Left kidney (tissue), 8 donors: ENCODE measurements at places on chromosomes 1 and 21.

DNA sequence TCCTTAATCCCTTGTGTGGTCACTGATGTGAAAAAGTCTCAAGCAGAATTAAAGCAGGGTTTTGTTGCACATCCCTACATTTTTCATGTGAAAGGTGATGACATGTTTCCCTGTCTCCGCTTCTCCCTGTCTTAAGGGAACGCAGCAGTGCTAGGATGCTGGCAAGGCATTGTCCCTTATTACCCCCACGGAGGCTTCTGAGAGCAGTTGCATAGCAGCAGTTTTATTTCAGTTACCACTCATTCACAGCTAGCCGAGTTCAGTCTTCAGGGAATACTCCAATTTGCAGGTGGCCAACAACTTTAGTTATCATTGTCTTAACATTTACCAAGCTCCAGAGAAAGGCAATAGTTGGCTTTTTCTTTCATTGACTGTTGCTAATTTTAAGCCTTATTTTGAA lies 89.1 kb downstream of the CLEC20A start:
- no peak for DNase-seq

DNA sequence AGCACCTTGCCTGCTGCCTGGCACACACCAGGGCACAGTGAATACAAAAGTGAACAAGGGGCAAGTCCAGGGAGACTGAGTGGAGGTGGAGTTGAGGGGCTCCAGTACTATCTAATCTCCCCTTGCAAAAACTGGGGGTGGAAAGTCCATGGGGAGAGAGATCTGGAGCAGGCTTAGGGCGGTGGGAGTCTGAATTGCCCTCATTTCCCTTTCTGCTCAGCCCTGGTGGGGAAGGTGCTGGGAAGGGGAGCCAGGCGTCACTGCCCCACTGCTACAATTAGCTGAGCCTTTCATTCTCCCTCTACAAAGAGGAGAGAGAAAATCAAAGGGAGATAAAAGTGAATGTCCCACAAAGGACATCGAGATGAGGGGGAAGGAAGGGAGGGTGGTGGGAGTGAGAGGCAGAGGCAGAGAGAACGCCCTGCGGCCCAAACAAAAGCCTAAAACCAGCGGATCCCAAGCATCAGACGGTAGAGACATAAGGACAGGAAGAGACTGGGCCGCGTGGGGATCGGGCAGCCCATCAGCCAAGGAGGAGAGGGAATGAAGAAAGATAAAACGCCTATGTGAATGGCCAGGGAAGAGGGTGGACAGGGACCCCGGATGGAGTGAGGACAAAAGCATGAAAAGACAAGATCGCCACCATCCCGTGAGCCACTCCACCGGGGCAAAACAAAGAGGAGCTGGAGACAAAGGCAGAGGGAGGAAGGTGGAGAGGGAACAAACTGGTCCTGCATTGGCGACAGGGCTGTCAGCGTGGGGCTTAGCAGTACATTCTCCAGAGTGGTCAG lies 46.8 kb upstream of the SOX13 start:
- DNase-seq = no peak

GRCh38 chr1:225532240-225532944 lies 104.6 kb upstream of the LBR start:
- no peak for DNase-seq

GRCh38 chr1:68216089-68216772 lies 16.1 kb downstream of the WLS start:
- no peak for DNase-seq

- no peak for DNase-seq
Measured at GRCh38 chr1:187605736-187606135, 777.0 kb downstream of the PLA2G4A start.

GRCh38 chr21:45632637-45633251 lies 10.8 kb upstream of the PCBP3 start:
- no peak for DNase-seq

DNA sequence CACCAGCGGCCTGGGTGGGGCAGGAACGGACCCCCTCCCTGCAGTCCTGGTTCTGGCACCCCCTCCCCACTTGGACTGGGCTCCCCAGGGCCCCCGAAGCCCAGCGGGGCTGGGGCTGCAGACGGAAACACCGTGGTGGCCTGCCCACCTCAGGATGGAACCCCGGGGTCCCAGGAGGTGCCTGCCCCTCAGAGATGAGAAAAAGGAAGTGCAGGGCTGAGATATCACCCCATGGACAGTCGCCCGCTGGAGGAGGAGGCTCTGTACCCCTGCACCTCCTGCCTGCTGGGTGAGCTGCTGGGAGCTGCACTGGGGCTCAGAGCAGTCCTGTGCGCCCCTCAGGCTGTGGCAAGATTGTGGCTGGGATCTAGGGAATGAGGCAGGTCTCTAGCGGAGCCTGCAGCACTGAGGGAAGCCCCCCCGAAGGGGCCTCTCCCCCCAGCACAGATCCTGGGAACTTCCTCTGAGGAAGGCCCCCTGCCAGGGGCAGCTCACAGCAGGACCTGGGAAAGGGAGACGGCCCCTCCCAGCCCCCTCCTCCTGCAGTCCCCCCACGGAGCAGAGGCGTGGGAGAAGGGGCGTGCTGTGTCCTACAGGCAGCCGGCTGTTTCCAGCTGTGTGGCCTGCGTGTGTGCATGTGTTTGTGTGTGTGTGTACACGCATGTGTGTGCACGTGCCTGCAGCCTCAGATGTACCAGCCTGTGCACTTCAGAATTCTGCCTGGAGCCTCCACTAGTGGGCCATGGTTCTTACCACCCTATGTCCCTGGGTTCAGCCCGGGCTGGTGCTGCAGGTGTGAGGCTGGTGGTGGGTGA lies 6.9 kb downstream of the AGRN start:
- DNase-seq = no peak

GRCh38 chr1:201792534-201793305 lies 36.2 kb upstream of the IPO9 start:
- DNase-seq = peak; percentile 82

DNA sequence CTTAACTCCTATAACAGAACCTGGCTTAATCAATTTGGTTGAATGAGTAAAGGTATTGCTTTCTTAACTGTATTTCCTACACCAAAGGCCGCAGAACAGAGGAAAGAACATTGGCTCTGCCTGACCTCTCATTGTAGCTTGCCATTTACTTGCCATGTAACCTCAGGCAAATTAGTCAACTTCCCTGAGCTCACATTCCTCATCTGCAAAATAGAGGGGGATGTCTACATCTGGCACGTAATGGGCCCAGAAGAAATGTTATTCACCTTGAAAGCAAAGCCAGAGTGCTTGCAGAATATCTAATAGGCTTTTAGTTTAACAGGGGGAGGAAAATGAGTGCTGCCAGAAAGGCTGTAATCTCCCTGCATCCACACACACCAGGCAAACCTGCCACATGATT lies 44.3 kb downstream of the LAMC2 start:
- no peak for DNase-seq

DNA sequence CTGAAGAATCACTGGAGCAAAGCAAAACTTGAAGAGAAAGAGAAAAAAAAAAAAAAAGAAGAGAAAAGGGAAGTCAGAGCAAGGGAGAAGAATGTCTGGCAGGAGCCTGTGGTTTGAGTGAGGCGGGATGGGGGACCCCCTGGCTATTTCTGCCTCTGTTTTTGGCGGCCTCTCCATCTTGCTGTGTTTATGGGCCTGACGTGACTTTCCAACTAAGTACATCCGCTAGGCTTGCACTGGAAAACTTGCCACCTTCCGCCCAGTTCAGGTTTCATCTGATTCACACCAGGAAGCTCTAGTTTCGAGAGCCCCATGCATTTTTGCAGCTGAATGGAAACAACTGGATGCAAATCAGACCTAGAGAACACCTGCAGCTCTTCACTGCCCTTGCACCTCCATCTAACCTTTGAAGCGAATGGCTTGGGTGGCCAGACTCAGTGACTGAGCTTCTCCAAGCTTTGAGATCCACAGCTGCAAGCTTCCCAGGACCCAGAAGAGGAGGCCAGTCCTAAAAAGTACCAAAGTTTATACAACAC lies 28.0 kb downstream of the TBX15 start:
- DNase-seq = peak; percentile 15

GRCh38 chr1:162056043-162056442 lies 13.4 kb upstream of the NOS1AP start:
- peak; percentile 63 for DNase-seq

DNA sequence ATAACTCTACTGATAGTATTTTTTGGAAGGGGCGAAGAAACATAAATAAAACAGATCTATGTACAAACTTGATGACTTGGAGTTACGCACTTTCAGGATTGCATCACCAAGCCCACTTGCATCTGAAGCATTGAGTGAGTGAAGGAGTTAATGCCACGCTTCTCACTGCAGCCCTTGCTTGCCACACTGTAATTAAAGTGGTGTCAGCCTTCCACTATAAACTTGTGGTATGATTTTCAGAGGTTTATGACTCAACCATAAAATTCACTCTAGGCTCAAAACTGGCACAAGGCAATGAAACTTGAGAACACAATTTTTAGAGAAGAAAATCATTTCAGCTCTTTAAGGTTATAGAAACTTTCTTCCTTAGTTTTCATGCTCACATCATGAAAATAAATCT lies 93.9 kb upstream of the PRMT6 start:
- DNase-seq = no peak

GRCh38 chr1:246145900-246146299 lies 361.2 kb downstream of the SMYD3 start:
- DNase-seq = no peak

DNA sequence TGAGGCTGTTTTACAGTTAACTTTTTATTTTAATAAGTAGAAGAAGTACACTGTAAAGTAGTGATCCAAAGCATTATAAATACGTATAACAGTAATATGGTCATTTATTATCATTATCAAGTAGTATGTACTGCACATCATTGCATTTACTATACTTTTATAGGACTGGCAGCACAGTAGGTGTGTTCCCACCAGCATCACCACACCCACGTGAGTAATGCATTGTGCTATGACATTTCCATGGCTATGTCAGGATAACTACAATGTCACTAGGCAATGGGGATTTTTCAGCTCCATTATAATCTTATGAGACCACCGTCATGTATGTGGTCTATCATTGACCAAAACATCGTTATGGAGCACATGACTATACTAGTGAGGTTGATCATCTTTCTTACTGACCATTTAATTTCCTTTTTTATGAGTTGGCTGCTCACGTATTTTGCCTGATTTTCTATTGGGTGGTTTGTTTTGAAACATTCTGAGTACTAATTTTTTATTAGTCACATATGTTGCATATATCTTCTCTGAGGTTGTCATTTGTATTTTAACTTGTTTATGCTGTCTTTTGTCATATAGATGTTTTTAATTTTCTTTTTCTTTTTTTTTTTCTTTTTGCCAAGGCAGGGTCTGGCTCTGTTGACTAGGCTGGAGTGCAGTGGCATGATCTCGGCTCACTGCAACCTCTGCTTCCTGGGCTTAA lies 25.3 kb upstream of the SHCBP1L start:
- no peak for DNase-seq

DNA sequence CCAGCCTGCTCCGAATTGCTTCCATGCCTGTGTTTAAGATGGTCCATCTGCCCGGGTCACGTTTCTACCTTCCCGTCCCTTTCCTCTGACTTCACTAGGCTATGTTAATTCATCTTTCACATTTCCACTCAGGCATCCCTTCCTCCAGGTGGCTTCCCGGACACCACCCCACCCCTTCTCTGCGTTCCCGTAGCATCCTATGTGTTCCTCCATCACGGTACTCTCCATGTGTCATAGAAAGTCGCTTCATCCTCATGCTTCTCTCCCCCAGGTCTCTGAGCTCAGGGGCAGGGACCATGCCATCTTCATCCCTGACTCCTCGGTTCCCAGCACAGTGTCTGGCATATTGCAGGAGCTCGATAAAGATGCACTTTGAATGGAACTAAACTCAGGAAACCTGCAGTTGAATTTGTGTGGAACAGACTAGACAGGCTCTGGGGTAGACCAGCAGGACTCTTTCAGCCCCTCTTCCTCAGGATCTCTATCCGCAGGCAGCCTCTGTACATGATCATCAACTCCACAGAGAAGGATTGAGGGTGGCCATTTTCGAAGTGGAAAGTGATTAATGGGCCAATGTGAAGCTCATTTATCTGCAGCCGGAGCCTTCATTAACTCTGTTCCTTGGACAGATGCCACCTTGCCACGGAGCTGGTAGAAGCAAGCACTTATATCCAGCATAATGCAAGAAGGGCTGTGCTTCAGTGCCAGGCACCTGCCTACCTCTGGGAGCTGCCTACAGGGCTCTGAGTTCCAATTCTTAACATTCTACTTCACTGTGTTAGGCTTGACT lies 9.1 kb downstream of the C1orf226 start:
- no peak for DNase-seq

DNA sequence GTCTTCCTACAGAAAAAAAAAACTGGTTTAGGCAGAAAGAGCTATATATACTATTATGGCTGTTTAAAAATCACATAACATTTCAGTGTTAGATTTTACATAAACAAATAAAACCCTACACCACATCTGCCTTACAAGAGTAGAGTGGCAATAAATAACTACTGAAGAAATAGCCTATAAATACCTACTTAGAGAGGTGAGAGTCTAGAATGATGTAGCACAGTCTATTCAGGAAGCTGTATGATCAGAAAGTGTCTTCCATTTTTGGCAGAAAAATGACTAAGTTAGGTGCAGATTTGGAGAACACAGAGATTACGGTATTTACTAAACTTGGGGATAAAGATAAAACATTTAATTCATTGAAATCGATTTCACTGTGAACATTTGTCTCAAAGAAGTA lies 75.5 kb downstream of the VAV3 start:
- DNase-seq = no peak

GRCh38 chr1:245864872-245865271 lies 642.2 kb downstream of the SMYD3 start:
- no peak for DNase-seq

DNA sequence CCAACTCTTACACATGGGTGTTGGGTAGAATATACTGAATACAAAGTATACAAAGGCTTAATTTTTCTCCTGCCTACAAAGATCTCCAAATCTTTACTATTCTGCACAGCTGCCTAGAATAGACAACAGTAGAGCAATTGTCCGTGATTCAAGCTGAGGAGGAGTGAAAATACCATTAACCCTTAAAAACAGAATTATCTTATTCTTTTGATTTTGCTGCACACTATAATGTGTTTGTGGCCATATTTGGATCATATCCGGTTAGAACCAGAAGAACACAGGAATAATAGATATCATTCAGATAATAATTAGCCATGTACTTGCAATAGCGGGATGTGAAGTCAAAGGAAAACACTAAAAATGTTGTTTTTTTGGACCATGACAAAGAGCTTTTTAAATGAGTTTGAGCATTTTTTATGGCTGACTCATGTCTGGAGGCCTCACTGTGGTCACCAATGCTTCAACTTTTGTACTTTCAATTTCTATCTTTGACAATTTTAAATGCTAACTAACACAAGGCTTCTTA lies 197.6 kb upstream of the FOXD3 start:
- DNase-seq = no peak
